ENCODE measurements at places on chromosomes 16 and 17.

GRCh38 chr17:79720705-79721292 is 9.9 kb upstream of the ENPP7 start:
- no peak for DNase-seq

DNA sequence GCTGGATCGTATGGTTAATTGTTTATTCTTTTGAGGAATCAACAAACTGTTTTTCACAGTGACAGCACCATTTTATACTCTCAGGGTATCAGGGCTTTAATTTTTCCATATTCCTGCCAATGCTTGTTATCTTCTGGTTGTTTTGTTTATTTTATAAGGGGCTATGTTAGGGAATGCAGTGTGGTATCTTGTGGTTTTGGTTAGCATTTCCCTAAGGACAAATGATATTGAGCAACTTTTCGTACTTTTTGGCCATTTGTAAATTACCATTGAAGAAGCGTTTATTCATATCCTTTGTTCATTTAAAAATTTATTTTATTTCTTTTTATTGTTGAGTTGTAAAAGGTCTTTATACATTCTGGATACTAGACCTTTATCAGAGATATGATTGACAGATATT is 322.0 kb upstream of the SALL1 start:
- DNase-seq, result no peak

DNA sequence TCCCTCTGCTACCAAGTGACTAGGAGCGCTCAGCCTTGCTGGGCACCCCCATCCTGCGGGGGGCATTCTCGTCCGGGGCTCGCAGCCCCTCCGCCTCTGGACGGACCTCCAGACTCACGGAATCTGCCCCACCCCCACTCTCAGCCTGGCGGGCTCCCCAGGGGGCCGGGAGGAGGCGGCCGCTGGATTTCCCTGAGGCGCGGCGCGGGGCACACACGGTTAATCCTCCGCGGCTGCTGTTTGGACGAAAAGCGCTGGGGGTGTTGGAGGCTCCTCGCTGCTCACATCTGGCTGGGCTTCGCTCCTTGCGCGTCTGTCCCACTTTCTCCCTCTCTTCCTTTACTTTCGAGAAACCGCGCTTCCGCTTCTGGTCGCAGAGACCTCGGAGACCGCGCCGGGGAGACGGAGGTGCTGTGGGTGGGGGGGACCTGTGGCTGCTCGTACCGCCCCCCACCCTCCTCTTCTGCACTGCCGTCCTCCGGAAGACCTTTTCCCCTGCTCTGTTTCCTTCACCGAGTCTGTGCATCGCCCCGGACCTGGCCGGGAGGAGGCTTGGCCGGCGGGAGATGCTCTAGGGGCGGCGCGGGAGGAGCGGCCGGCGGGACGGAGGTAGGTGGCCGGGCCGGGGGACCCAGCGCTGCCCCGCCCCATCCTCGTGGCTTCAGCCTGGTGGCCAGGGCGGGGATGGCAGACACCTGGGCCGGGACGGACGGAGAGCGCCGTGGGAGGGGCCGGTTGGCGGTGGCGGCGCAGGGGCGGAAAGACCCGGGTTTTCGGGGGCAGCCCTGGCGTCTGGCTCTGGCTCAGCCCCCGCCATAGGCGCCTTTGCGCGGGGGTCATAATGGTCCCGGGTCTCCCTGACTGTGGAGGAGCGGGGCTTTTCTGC is at the start of gene C1QTNF1:
TSS of gene C1QTNF1 (plus strand) at position 284 of the 886 bp plus-strand sequence. CDS start 19,800 bp downstream, outside the sequence.
- DNase-seq, result no peak

DNA sequence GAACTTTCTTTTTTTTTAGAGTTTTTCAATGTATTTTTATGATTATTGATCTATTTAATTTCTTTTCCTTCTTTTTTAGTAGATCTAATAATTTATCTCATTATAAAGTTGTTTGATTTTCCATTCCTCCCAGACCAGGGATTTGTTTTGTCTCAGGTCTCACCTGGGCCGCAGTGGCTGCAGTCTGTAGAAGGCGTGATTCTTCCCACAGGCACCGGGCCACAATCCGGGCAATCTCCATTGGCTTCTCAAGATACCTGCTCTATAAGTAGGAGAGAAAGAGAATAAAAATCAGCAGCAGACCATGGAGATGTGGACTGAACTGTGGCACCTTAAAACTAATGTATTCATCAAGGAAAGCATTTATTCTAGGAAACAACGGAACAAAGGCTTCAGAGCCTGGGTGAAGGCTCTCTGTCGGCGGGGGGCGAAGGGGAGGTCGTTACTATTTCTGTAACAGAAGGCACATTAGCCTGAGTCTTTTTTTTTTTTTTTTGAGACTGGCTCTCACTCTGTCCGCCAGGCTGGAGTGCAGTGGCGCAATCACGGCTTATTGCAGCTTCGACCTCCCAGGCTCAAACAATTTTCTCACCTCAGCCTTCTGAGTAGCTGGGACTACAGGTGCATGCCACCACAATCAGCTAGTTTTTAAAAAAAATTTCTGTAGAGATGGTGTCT is 42.7 kb downstream of the STAT3 start:
- DNase-seq, result no peak

DNA sequence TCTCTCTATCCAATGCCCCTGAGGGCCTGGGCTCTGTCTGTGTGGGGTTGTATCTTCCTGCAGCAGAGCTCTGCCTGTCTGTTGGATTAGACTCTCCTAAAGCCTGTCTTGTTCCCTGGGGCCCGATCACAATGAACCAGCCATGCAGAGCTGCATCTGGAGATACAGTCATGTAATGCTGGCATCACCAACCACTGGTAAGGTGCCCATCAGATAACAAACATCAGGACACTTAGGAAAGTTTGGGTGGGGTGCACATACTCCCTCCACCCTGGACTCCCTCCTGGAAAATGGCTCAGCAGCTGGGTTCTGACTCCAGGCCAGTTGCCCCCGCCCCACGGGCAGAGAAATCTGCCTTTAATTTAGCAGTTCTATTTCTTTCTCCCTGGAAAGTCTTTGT is 61.3 kb upstream of the BRD7 start:
- DNase-seq, result no peak

- no peak for DNase-seq
Observed at GRCh38 chr17:13952009-13952750, 117.1 kb upstream of the COX10 start.

Measured in T-helper 22 cell (primary cell).